ENCODE measurements at places on chromosomes 4 and X.

GRCh38 chrX:101787934-101788333 is 128.3 kb upstream of the ARMCX2 start:
- DNase-seq, result no peak

GRCh38 chr4:185011408-185011807 is 6.9 kb upstream of the HELT start:
- DNase-seq, result no peak

GRCh38 chr4:162497564-162498167 is 333.9 kb upstream of the FSTL5 start:
- no peak for DNase-seq

GRCh38 chrX:134443020-134443419 is 16.9 kb upstream of the HPRT1 start:
- no peak for DNase-seq

DNA sequence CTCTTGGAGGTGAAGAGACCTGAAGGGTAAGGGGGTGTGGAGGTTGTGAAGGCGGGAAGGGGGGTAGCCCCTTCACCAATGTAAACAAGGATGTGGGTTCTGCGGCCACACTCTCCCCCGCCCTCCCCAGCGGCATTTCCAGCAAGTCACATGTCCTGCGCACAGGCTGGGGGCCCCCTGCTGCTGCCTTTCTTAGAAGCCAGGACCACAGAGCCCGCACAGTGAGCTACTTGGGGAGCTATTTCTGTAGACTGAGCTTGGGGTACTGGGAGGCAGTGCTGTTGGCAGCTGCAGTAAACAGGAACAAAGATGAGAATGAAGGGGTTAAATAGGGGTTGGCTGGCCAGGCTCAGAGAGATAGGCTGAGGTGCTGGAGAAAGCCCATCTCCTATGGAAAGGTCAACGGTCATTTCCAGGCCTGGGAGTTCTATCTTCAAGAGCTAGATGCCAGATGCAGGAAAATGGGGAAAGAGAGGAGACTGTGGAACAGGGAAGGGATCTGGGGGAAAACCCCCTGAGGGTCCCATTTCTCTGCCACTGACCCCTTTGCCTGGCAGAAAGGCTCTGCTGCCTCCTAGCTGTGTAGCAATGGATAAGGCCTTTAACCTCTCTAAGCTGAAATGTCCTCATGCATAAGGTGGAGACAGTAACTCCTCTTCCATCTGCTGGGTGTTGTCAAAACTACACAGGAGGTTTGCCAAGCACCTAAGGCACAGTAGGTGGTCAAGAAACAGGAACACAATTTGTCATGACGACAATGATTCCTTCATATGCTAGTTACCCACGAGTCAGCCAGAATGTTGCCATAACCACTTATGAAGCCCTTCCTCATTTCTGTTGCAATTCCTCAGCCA is 18.5 kb upstream of the PIM2 start:
- peak; percentile 32 for DNase-seq

GRCh38 chr4:3514806-3515501 is 17.3 kb downstream of the LRPAP1 start:
- DNase-seq, result no peak

- no peak for DNase-seq
Measured at GRCh38 chrX:55056820-55057674, 17.8 kb upstream of the PAGE2B start.

DNA sequence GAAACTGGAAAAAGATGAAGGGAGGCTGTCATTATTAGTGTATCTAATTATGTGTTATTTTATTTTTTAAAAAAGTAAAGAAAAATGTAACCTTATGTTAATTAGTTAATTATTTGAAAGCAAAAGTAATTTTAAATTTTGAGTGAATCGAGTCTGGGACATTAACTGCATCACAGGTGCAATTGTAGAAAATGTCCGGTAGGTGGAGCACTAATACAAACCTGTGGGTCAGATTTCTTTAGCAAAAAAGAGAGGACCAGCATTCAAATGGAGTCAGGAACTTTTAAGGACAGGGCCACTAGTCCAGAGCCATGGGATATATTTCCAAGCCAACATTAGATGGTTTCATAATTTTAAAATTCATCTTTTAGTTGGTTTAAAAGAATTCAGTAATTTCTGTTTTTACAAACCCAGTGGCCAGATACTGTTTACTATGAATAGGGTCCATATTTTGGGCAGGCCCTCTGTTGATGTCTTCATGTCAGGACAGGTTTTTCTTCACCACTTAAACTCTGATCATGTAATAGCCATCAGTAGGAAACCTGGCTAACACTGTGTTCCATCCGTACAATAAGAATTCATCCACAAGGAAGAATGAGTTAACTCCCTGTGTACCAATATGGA is 27.2 kb downstream of the BST1 start:
- peak; percentile 29 for DNase-seq

- DNase-seq, result peak; percentile 21
Measured at GRCh38 chrX:9370893-9371292, 94.0 kb upstream of the TBL1X start.

DNA sequence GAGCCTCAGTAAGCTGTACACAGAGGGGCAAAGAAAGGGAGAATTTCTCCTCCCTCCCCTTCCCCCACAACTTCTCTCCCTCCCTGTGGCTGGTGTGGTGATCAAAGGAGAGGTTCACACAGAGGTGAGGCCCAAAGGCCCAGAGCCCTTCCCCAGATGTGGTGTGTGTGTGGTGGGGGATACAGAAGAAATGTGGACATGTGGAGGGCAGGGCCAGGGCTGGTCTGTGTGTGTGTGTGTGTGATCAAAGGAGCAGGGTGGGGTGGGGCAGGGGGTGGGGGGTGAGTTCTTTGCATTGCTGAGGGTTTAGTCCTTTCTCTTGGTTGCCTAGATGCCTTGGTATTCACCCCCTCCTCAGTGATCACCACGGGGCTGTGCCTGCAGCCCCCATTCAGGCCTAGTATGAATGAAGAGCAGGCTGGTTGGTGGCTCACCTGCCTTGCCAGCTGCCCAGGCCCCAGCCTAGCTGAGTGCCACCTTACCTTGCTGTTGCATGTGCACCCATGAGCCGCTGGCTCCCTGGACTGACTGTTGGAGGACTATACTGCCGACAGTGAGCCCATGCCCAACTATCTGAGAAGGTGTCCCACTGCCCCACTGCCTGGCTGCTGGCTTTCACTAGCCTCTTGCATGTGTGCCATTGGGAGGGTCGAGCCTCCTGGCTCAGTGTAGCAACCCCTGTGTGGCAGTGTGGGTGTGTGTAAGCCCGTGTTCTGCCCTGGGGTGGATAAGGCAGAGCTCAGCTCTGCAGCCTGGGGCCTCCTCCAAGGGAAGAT is 101.9 kb downstream of the EFNB1 start:
- DNase-seq, result no peak

DNA sequence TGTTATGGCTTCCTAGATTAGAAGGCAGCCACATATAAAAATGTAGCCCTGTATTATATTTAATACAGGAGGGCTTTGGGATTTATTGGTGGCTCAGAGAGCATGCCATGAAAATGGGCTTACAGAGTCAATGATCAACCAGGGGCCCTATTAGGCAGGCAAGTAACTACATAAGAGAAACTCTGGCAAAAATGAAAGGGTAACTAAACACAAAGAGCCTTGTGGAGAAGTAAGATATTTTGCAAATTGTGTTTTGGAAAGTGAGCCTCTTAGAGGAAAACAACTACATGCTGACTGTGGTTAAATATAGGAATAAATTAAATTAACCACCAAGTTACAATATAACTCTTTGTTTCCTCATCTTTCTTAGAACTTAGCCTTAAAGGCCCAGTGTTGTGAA is 5.5 kb downstream of the SAT1 start:
- DNase-seq, result no peak

DNA sequence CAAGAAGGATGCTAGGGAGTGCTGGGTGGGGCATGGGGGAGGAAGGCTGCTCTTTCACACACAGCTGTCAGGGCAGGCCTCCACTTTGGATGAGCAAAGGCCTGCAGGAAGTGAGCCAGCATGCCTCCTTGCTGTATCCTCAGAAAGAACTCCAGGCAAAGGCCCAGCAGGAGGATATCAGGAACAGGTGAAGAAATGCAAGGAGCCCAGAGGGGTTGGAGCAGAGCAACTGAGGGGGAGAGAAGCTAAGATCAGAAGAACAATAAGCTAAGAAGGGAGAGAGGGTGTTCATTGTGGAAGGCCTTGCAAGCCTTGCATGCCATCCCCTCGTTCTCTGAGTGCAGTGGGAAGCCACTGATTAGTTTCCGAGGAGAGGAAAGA is 115.1 kb downstream of the CAMK2D start:
- no peak for DNase-seq

DNA sequence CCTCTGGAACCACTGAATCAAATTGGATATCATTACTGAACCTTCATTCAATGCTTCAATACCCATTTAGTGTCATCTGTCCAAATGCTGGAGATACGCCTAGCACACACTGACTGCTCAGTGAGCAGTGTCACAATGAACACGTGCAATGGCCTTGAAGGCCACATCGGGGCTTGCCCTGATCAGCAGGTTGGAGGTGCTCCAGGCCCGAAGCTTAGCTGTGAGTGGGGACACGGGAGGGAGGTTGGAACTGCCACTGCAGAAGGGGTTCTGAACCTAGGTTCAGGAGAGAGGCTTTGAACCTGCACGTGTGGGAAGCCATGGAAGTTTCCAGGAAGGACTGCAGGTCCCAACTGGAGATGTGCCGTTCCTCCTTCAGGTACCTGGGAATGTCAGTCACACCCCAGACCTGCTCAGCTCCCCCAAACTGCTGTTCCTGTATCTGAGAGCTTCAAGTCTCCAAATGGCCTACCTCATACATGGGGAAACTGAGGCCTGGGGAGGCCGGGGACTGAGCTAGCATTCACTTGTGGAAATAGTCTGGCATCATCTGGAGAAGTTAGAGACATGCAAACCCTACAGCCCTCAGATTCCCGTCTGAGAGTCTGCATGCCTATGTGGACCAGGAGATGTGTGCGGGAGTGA is 1.9 kb upstream of the WAS start:
- DNase-seq, result no peak

- DNase-seq, result no peak
Measured at GRCh38 chrX:40329616-40330015, 231.9 kb upstream of the BCOR start.

DNA sequence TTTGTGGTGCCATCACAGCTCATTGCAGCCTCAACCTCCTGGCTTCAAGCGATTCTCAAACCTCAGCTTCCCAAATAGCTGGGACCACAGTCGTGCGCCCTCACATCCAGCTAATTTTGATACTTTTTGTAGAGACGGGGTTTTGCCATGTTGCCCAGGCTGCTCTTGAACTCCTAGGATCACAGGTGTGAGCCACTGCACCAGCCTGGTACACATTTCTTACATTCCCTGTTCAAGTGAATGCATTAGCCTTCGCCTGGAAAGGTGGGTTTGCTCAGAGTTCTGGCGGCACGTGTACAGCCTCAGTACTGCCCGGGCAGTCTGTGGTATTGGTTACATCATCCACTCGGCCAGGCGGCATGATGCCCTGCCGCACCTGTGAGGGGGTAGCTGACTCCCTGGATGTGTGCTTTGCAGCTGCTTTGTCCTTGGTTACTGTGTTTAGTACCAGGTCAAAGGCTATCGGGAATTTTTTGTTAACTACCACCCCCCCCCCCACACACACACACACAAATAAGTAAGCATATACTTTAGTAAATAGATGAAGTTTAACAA is 57.1 kb downstream of the TNIP2 start:
- no peak for DNase-seq

DNA sequence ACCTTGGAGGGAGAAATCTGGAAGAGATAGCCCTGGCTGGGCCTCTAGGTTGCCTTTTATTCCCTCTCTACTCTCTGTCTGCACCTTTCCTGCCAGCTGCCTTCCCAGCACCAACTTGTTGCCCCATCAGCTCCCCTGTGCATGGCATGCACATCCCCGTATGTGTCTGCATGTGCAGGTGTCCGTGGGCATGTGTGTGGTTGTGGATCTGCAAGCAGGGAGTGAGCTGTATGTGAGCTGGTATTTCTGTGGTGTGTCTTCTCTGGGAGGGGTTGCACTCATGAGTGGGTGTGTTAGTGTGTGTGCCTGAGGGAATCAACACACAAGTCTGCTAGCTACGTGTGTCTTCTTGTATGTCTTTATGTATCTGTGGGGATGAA is 9.9 kb downstream of the L1CAM start:
- no peak for DNase-seq

DNA sequence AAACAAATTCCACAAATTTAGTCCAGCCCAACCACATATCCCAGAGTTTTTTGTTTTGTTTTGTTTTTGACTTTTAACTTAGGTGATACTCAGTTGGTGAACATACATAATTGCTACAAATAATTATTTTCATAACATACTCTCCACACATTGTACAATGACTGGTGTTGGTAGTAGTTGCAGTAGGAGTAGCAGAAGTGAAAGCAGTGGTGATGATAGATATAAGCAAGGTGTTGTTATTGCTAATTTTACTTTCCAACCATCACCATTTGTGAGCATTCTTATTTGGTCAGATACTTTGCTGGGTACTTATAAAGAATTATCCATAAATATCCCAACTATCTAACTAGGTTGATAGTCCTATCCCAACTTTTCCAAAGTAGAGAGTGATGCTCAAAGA is 47.3 kb downstream of the ARHGAP24 start:
- no peak for DNase-seq

GRCh38 chrX:57977992-57978391 is 67.7 kb upstream of the ZXDA start:
- DNase-seq, result no peak

DNA sequence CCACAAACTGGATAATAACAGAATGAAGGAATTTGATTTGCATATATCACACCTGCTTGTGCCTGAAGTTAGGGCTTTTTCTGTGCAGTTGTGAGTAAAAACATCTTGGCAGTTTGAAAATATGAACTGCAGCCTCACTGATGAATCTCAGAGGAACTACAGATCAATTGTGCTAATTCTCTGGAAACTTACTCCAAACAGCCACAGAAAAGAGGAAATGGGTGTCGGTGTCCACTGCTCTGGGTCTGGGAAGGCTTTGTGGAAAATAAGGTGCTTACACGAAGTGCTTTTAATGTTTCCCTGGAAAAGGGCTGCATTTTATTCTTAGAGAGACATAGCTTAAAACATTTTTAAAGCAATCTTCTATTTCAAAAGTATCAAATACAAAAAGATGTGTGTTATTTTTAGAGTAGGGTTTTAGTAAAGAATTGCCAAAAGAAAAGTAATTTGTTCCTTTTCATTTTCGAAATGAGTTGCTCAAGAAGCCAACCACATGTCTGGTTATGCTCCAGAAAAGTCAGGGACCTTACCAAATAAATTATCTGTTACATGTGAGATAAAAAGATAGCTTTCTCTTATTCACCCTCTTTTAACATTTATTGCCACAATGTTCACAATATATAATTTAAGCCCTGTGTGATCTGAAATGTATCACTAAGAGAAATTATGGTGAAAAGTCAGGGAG is 240.1 kb downstream of the FRAS1 start:
- DNase-seq, result no peak

Data from testis (tissue), 5 donors.